ENCODE measurements at places on chromosomes 7 and 10. TPM values are rescaled to one million over a fixed set of nuclear protein-coding genes. Genes with fewer than 3 reads are reported as not detected.

GRCh38 chr10:32256613-32257437, 90.1 kb downstream of the EPC1 start:
- H3K4me3 ChIP-seq = no peak overlapping the region
- no peaks in the 10 kb centered on the region for H3K27me3 ChIP-seq
- DNase-seq = peak; percentile 73

GRCh38 chr7:75650062-75650461, 88.7 kb downstream of the HIP1 start:
- no peak for DNase-seq
- H3K4me1 ChIP-seq = peaks cover 10% of the 10 kb centered on the region
- no peaks in the 10 kb centered on the region for H3K36me3 ChIP-seq
- H3K27ac ChIP-seq = no peak overlapping the region
- H3K27me3 ChIP-seq = no peaks in the 10 kb centered on the region

DNA sequence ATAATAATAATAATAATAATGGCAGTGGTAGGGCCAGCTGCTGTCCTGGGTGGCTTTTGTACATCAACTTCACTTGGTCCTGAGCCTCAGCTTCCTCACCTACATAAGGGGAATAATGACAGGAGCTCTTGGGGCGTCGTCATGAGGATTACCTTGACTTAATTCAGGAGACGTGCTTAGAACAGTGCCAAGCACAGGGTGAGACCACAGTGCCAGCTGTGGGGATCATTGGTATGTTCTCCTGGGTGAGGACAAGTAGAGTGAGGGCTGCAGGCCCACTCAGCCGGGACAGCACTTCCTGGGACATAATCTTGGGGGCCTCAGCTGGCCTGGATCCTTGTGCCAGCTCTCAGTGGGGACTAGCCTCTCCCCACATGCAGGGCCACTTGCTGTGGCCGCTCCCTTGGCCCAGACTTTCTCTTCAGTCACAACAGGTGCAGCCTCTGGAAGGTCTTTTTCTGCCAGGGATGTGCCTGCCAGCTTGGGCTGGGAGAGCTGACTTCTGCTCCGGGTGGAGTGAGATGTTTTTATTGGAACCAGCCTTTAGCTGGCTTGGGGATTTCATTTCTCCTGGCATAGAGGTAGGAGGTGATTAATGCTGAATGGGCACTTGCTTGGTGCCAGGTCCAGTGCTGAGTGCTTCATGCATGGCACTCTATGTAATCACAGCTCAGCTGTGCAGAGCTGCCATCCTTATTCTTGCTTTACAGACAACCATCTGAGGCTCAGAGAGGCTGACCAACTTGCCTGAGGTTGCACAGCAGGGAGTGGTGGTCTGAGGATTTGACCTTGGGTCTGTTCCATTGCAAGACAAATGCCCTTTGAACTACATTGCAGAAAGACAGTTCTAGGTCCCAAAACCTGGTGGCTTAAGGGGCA, 45.3 kb downstream of the TSPAN15 start:
- no peak for DNase-seq
- no peaks in the 10 kb centered on the region for H3K27me3 ChIP-seq
- H3K4me1 ChIP-seq = no peaks in the 10 kb centered on the region

- H3K4me1 ChIP-seq = no peaks in the 10 kb centered on the region
- no peaks in the 10 kb centered on the region for H3K36me3 ChIP-seq
- H3K27me3 ChIP-seq = no peaks in the 10 kb centered on the region
Measured at GRCh38 chr10:112092519-112092918, 91.0 kb downstream of the GPAM start.

DNA sequence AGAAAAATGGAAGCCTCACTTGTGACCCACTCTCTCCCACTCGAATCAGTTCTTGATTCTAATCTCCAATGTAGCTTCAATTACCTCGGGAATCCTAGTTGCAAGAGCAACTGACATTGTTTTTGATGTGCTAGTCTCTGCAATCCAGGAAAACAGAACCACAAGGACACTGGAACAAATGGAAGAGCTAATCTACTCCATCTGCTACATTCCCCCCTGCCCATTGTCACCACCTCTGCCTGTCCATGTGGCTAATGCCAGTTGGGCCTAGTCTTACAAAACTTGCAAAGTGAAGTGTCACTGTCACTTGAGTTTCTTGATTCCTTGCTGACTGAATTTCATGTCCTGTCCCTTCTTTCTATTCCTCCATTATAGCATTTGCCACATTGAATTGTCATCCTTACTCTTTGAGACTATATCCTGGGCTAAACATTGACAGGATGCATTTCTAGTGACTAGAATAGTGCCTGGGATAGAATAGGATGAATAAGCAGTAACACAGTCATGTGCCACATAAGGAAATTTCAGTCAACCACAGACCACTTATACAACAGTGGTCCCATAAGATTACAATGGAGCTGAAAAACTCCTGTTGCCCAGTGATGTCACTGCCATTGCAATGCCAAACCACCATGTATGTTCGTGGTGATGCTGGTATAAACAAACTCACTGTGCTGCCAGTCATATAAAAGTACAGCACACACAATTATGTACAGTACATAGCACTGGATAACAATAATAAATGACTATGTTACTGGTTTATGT, 13.5 kb downstream of the GCC1 start:
- no peaks in the 10 kb centered on the region for H3K36me3 ChIP-seq
- DNase-seq = no peak

The SRGN gene
- total RNA-seq = 36.0 TPM

DNA sequence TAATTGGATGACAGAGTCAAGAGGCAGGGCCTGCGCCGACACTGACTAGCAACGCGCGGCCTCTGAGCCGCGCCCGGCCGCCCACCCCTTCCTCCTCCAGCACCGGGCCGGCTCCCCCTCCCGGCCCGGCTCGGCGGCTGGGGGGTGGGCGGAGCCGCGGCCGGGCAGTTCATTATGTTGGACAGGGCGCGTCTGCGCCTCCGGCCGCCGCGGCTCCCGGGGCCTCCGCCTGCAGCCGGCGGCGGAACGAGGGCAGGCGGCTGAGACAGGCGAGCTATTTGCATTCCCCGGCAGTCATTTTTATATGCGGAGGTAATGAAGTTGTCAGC, 106.7 kb downstream of the SNX10 start:
- peaks cover 2% of the 10 kb centered on the region for H3K4me1 ChIP-seq
- DNase-seq = peak; percentile 37
- H3K36me3 ChIP-seq = no peaks in the 10 kb centered on the region
- no peaks in the 10 kb centered on the region for H3K27me3 ChIP-seq
- peak overlapping the region; percentile 56 for H3K4me3 ChIP-seq
- H3K27ac ChIP-seq = peak overlapping the region; percentile 58

- peaks cover 31% of the 10 kb centered on the region for H3K4me1 ChIP-seq
- no peak overlapping the region for H3K4me3 ChIP-seq
- no peaks in the 10 kb centered on the region for H3K27me3 ChIP-seq
- no peaks in the 10 kb centered on the region for H3K36me3 ChIP-seq
Measured at GRCh38 chr10:96675846-96676245, 44.5 kb downstream of the PIK3AP1 start.

DNA sequence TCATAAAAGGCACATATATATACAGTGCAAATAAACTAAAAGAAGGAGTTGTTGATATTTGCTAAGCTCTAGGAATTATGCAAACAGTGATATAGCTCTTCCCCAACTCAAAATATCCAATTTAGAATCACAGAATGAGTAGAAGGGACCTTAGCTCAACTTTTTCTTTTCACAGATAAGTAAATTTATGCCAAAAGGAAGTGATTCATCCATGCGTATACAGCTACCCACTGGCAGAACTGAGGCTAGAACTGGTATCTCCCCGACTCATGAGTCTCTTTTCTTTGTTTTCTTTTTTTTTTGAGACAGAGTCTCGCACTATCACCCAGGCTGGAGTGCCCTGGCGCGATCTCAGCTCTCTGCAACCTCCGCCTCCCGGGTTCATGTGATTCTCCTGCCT, 54.2 kb upstream of the SVIL start:
- peaks cover 7% of the 10 kb centered on the region for H3K4me1 ChIP-seq
- no peaks in the 10 kb centered on the region for H3K36me3 ChIP-seq
- H3K27me3 ChIP-seq = no peaks in the 10 kb centered on the region
- no peak overlapping the region for H3K27ac ChIP-seq

The GDF2 gene
- not detected for total RNA-seq

GRCh38 chr7:105024734-105025133, 10.7 kb downstream of the KMT2E start:
- no peaks in the 10 kb centered on the region for H3K36me3 ChIP-seq
- H3K27ac ChIP-seq = no peak overlapping the region
- H3K4me1 ChIP-seq = peaks cover 11% of the 10 kb centered on the region
- no peak overlapping the region for H3K4me3 ChIP-seq
- DNase-seq = no peak

DNA sequence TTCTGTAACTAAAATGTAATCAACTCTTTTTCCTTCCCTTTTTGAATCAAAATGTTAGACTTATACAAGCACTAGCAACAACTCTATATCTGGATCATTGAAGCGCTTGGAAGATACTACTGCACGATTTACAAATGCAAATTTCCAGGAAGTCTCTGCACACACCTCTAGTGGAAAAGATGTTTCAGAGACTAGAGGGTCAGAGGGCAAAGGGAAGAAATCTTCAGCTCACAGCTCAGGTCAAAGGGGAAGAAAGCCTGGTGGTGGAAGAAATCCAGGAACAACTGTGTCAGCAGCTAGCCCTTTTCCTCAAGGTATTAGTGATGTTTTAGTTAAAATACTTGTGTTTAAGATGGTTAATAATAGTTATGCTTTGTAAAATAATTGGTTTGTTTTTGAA, 136.4 kb downstream of the MLLT10 start:
- no peaks in the 10 kb centered on the region for H3K36me3 ChIP-seq
- no peaks in the 10 kb centered on the region for H3K27me3 ChIP-seq
- H3K4me3 ChIP-seq = no peak overlapping the region
- DNase-seq = no peak
- no peak overlapping the region for H3K27ac ChIP-seq

GRCh38 chr10:6208799-6209235, 6.1 kb downstream of the PFKFB3 start:
- no peaks in the 10 kb centered on the region for H3K36me3 ChIP-seq
- peaks cover 19% of the 10 kb centered on the region for H3K4me1 ChIP-seq
- no peak overlapping the region for H3K4me3 ChIP-seq
- no peak overlapping the region for H3K27ac ChIP-seq
- no peak for DNase-seq
- H3K27me3 ChIP-seq = no peaks in the 10 kb centered on the region

DNA sequence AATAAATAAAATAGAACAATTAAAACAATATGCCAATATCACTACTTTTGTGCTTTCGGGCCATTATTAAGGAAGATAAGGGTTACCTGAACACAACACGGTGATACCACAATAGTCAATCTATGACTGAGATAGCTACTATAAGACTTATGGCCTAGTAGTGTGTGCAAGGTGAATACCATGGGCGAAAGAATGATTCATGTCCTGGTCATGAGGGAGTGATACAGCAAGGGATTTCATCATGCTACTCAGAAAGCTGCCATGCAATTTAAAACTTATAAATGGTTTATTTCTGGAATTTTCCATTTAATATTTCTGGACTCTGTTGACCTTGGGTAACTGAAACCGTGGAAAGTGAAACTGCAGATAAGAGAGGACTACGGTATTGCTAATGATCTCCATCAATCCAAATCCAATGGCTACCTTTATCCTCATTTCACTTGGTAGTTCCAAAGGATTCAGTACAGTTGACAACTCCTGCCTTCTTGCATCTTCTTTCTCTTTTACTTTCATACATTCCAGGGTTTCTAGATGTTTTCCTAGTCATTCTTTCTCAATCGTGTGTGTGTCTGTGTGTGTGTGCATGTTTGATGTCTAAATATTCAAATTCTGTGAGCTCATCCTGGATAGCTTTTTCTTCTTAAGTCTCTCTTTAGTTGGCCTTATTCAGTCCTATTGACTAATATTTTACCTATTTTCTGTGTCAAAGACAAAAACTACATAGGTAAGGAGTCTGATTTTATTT, 100.5 kb upstream of the MAGI2 start:
- DNase-seq = no peak
- no peaks in the 10 kb centered on the region for H3K36me3 ChIP-seq
- no peaks in the 10 kb centered on the region for H3K27me3 ChIP-seq
- no peak overlapping the region for H3K27ac ChIP-seq

The GOLGA7B gene
- total RNA-seq = under 0.01 TPM

The IMMP2L gene
- 19.8 TPM for total RNA-seq

The LEP gene
- 0.23 TPM for total RNA-seq

DNA sequence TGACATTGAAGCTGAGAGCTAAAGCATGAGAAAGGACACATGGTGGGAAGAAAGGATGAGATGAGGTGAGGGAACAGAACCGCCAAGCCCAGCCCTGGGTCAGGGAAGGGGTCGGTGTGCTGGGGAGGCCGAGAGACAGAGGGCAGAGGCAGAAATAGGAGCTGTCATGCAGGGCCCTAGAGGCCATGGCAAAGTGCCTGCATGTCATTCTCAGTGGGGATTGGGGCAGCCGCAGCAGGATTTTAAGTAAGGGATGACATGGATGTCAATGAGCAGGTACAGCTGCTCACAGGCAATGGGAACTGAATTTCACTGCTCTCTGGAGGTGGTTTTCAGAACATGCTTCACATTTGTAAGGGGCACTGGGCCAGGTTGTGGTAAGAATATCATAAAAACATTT, 227.4 kb downstream of the RAB11FIP2 start:
- H3K4me1 ChIP-seq = no peaks in the 10 kb centered on the region
- H3K4me3 ChIP-seq = no peak overlapping the region
- no peaks in the 10 kb centered on the region for H3K27me3 ChIP-seq
- no peak overlapping the region for H3K27ac ChIP-seq
- no peak for DNase-seq

- H3K27me3 ChIP-seq = no peaks in the 10 kb centered on the region
- H3K27ac ChIP-seq = no peak overlapping the region
- H3K4me3 ChIP-seq = no peak overlapping the region
- DNase-seq = no peak
- no peaks in the 10 kb centered on the region for H3K36me3 ChIP-seq
- H3K4me1 ChIP-seq = no peaks in the 10 kb centered on the region
Measured at GRCh38 chr7:116717137-116717536, 45.1 kb downstream of the MET start.

The HECW1 gene
- 1.6 TPM for total RNA-seq

DNA sequence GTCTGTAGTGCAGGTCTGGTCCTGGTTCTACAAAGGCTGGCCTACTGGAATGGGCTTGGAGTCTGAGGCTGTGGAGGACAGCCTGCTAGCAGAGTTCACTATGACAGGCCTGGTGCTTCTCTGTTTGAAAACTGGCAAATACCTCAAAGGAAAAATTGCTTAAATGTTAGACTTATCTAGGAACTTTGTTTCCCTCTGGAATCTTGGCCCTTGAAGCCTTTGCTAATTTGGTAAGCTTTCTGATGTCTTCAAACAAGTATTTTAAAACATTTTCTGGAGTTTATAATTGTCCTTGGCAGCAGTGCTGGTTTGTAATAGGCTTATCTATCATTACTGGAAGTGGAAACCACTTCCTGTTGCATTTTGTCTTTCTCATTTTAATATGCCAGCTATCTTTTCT, 139.7 kb downstream of the TMEM26 start:
- DNase-seq = no peak
- no peak overlapping the region for H3K4me3 ChIP-seq
- H3K27me3 ChIP-seq = no peaks in the 10 kb centered on the region
- H3K27ac ChIP-seq = no peak overlapping the region
- H3K4me1 ChIP-seq = no peaks in the 10 kb centered on the region

Data from ovary (tissue), 10 donors.